ENCODE measurements at places on chromosomes 1 and 21. TPM values are rescaled to one million over a fixed set of nuclear protein-coding genes. Genes with fewer than 3 reads are reported as not detected.

The A3GALT2 gene
- not detected for total RNA-seq

The PDZK1 gene
- total RNA-seq: not detected

The FMO2 gene
- not detected for total RNA-seq

The KRTAP12-2 gene
- not detected for total RNA-seq

The FABP3 gene
- not detected for total RNA-seq

The FMOD gene
- total RNA-seq: 1.9 TPM

The DNAJC16 gene
- total RNA-seq: 10.4 TPM

The TENT5C gene
- total RNA-seq: 14.0 TPM

The ANXA9 gene
- total RNA-seq: not detected

The MYBPH gene
- not detected for total RNA-seq

The TRABD2B gene
- total RNA-seq: not detected

The IFNAR2 gene
- 30.1 TPM for total RNA-seq

The ODR4 gene
- 11.5 TPM for total RNA-seq

The ARMH1 gene
- total RNA-seq: 134 TPM

The SLFNL1 gene
- total RNA-seq: not detected
